Sigmoid colon (tissue), 7 donors: ENCODE measurements at places on chromosomes 3 and 15.

DNA sequence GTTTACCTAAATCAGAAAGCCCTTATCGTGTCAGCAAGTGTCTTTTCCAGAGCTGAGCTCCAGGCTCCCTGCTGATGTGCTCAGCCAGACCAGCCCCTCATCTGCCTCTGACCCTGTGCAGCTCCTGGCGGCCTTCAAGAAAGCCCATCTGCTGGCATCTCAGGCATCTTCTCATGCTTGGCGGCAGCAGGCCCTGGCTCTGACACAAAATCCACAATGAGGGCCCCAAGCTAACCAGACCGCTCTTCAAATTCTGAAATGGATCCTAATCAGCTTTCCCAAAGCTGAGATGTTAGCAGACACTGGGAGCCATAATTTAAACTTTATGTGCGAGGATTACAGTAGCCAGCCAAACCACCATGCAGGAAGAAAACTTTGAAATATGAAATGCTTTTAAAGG, 50.8 kb upstream of the CTDSPL start:
- H3K27me3 ChIP-seq: no peaks in the 10 kb centered on the region
- H3K4me3 ChIP-seq: no peak overlapping the region
- H3K36me3 ChIP-seq: no peaks in the 10 kb centered on the region
- no peak for DNase-seq
- H3K27ac ChIP-seq: peak overlapping the region; percentile 75
- peaks cover 54% of the 10 kb centered on the region for H3K4me1 ChIP-seq

DNA sequence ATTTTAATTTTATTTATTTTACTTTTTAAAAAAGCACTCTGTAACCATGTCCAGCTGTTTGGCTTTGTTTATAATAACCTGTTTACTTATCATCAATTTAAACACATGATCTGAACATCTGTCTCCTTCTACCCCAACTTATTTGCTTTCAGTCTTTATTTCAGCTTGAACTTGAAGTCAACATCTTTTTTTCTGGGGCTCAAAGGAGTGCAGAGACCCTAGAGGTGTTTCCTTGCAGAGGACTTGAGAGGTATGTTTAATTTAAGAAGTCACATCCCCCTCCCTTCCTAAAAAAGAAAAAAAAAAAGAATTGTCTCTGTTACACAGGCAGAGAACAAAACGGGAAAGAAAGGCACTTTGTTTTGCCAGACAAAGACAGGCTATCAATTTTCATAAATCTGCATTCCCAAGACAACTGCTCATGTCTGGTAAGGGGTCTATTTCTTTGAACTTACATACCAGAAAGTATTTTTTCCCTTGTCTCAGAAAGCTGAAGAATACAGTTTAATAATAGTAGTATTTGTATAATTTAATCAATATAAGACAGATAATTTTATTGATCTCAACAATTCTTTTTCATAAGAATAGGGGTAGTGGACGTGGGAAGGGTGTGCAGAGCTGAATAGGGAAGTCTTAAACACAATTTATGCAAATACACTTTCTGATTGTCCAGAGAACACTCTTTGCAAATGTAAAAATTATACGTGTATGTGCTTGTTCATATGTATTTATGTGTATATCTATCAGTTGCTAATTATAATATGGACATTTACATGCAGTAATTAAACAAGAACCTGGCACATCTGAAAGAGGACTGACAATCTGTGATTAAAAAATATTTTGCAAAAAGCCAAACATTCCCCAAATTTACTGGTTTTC, 109.7 kb upstream of the PDZRN3 start:
- no peak overlapping the region for H3K4me3 ChIP-seq
- no peak overlapping the region for H3K27ac ChIP-seq
- no peaks in the 10 kb centered on the region for H3K36me3 ChIP-seq
- H3K4me1 ChIP-seq: no peaks in the 10 kb centered on the region
- no peak for DNase-seq

DNA sequence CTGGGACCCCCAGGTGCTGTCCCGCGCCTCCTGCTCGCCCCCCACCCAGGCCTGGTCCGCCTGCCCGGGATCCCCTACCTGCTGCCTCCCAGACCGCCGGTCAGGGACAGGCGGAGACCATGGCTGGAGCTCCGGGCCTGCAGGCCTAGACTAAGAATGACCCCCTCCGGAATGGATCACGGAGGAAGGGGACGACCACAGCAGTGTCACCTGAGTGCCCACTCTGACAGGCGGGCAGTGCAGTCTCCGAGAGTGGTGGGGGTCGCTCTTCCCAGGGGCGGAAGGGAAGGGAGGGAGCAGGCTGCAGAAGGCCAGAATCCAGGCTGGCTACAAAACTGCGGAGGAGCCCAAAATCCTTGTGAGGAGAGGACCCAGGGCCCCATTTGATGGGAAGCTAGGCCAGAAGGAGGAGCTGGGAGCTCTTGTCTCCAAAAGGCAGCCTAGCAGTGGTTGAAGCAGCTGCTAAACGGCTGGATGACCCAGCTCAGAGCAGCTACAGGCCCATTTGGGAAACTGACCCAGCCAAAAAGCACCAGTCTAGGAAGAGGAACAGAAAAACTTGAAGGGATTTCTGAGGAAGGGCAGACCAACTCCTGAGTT, 908 bp upstream of the RAB43 start:
- no peaks in the 10 kb centered on the region for H3K36me3 ChIP-seq
- peak overlapping the region; percentile 94 for H3K27ac ChIP-seq
- DNase-seq: no peak

DNA sequence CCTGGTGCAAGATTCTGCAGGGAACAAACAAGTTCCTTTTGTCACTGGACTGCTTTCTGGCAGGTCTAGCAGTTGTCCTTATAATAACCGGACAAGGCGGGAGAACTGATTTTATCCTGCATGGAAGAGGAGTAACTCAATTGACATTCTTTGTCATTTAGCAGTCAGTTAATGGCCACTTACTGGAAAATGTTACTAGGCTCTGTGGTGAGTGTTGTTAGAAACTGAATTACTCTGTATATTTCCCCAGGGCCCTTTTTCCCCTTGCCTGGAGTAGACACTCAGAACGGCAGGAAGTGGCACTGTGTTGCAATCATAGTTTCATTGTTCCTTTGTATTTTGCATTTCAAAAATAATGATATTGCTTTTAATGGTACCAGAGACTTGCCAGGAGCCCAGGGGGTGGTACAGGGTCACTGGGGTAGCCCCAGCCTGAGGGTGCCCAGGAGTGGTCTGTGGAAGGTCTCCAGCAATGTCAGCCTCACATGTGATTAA, 318.6 kb upstream of the LRRFIP2 start:
- peak overlapping the region; percentile 29 for H3K27ac ChIP-seq
- H3K36me3 ChIP-seq: peaks cover 17% of the 10 kb centered on the region
- DNase-seq: no peak
- H3K4me1 ChIP-seq: peaks cover 41% of the 10 kb centered on the region
- H3K27me3 ChIP-seq: no peaks in the 10 kb centered on the region

GRCh38 chr3:25510797-25511196, 82.7 kb downstream of the RARB start:
- no peak overlapping the region for H3K27ac ChIP-seq
- DNase-seq: no peak
- H3K27me3 ChIP-seq: no peaks in the 10 kb centered on the region
- no peaks in the 10 kb centered on the region for H3K36me3 ChIP-seq
- H3K4me3 ChIP-seq: no peak overlapping the region

DNA sequence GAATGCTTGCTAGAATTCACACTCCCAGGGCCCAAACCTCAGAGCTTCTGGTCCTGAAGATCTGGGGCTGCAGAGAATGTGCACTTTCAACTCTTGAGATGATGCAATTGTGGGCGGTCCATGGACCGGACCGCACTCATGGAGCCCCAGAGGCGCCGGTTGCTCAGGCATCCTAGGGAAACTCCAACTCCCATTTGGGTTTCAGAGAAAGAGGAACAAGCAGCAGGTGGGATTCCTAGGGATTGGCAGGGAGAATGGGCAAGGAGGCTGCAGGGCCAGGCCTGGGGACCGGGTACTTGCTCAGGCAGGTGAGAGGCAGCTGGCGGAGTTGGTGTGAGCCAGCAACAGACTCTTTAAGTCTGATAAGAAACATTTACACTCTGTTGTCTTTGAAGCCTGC, 3.5 kb downstream of the NOX5 start:
- H3K27ac ChIP-seq: no peak overlapping the region
- H3K36me3 ChIP-seq: no peaks in the 10 kb centered on the region
- no peaks in the 10 kb centered on the region for H3K27me3 ChIP-seq
- no peak overlapping the region for H3K4me3 ChIP-seq
- no peaks in the 10 kb centered on the region for H3K4me1 ChIP-seq
- DNase-seq: no peak
